ENCODE measurements at places on chromosomes 16 and 17. TPM values are rescaled to one million over a fixed set of nuclear protein-coding genes. Genes with fewer than 3 reads are reported as not detected.

DNA sequence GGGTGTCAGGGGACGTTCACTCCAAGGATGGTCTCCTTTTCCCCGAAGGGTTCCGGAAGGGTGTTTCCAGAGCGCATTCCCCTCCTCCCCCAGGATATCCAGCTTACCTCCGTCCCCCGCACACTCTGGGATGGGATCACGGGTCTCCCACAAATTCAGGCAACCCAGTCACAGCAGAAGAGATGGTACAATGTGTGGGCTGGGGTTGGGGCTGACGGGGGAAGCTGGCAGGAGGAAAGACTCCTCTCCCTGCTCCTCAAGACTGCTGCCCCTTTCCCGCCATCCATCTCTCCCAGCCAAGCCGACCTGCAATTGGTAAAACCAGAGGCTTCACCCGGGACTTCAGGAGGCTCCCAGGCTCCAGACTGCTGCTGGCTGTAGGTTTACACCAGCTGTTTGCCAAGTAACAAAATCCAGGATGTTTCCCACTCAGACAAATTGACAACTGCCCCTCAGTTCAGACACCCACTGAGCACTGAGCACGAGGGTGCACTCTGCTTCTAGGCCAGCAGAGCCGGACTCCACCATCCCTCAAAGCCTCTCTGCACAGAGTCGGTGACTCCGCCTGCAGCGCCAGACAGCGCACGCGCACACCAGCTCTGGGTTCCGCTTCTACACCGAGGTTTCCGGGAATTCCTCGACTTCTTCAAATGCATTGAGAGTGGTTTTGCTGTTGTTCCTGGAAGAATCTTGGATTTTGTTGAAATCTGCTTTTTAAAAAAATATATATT is 37.7 kb downstream of the ASPA start:
- no peak overlapping the region for H3K4me3 ChIP-seq
- H3K36me3 ChIP-seq = no peaks in the 10 kb centered on the region
- no peaks in the 10 kb centered on the region for H3K27me3 ChIP-seq
- H3K27ac ChIP-seq = no peak overlapping the region

Gene SMIM5
- total RNA-seq = 0.09 TPM

DNA sequence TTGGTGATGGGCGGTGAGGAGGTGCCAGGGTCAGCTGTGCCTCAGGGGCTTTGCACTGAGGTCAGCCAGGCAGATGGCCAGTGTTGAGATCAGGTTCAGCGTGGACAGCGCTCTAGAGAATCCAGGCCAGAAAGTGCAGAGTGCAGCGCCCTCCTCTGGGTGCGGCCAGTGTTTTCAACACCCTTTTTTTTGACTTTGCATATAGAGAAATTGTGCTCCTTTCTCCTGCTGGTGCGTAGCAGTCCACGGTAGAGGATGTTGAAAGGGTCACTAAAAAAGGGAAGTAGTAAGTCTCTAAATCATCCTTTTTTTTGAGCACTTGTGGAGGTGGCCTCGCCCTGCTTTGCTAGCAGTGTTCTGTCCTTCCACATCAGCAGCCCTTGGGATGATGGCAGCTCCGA is 53.9 kb downstream of the BANP start:
- H3K36me3 ChIP-seq = peaks cover 46% of the 10 kb centered on the region
- H3K4me1 ChIP-seq = no peaks in the 10 kb centered on the region
- H3K27me3 ChIP-seq = no peaks in the 10 kb centered on the region
- H3K27ac ChIP-seq = no peak overlapping the region
- no peak for DNase-seq
- H3K4me3 ChIP-seq = no peak overlapping the region

DNA sequence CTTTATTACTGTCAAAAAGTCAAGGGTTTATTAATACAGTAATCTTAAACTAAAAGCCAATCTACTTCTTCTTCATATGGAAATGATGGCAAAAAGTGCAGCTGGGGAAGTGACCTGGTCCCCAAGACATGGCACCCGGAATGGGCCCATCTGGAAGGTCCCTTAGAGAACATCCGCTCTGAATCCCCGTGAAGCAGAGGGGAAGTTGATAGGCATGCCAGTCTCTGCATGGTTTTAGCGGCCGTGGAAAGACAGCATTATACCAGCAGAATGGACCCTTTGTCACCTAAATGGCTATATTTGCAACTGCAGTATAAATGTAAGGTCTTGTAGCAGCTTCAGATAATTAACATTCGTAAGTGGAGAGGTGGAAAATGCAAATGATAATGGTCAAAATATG is 32.4 kb downstream of the COTL1 start:
- H3K27ac ChIP-seq = no peak overlapping the region
- H3K4me1 ChIP-seq = no peaks in the 10 kb centered on the region
- no peak overlapping the region for H3K4me3 ChIP-seq

DNA sequence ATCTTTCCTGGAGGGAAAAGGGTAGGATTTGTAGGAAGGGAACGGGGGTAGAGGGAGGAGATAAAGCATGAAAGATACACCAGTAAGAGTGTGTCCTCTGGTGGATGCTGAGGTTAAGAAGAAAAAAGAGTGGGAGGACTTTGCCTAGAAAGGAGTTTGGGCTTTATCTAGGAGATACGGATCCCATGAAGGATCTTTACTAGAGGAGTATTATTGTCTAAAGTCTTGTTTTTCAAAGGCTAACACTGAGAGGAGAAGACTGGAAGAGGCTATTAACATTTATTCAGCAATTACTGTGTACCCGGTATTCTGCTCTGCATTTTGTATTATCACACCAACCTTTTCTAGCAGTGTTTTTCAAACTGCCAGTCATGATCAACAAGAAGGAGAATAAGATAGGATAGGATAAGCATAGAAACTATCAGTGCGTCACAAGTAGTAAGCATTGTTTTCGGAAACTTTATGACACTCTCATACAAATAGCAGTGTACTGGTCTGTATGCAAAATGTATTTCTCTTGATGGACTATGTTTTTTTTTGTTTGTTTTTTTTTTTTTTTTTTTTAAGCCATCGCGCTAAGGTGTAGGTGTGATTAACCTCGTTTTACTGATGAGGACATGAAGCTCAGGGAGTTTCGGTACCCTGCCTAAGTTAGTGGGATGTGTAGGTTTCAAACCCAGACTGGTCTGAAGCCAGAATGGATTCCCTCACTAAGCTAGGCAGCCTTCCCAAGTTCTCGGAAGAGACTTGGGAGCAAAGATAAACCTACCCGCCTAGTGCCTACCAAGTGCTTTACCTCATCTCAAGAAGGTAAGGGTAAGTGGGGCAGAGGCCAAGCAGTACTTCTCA is 1.3 kb upstream of the SP2 start:
- H3K4me1 ChIP-seq = peaks cover 26% of the 10 kb centered on the region
- peaks cover 10% of the 10 kb centered on the region for H3K36me3 ChIP-seq
- DNase-seq = no peak
- peak overlapping the region; percentile 100 for H3K27ac ChIP-seq
- H3K4me3 ChIP-seq = peak overlapping the region; percentile 97

- DNase-seq = peak; percentile 85
- peak overlapping the region; percentile 71 for H3K27ac ChIP-seq
- H3K4me1 ChIP-seq = peaks cover 22% of the 10 kb centered on the region
- peak overlapping the region; percentile 81 for H3K4me3 ChIP-seq
- H3K36me3 ChIP-seq = no peaks in the 10 kb centered on the region
Measured at GRCh38 chr16:14300705-14301168, 229.6 kb downstream of the MRTFB start.

Gene HMOX2
- 60.4 TPM for total RNA-seq

- H3K4me1 ChIP-seq = no peaks in the 10 kb centered on the region
- no peaks in the 10 kb centered on the region for H3K36me3 ChIP-seq
- peaks cover 71% of the 10 kb centered on the region for H3K27me3 ChIP-seq
- H3K4me3 ChIP-seq = no peak overlapping the region
- peak; percentile 46 for DNase-seq
Measured at GRCh38 chr17:48215583-48216139, 108.1 kb downstream of the SNX11 start.

Data from MCF 10A (cell line).